ENCODE measurements at places on chromosomes 6 and 20.

DNA sequence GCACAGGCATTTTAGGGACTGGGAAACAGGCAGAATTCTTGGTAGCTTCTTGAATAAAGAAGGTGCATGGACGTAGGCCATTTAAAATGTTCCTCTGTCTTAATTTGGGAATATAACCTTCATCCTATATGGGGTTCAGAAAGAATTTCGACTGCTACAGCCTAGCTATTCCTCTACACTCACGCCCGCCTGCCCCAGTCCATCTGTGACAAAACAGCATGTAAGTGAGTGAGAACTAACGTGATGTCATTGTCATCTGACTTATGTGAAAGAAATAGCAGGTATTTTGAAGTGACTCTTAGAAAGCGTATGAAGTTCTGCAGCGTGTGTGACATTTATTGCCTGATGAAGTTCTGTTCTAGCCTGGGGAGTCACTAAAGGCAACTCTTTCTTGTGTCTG lies 52.2 kb upstream of the SLC22A1 start:
- DNase-seq: no peak

DNA sequence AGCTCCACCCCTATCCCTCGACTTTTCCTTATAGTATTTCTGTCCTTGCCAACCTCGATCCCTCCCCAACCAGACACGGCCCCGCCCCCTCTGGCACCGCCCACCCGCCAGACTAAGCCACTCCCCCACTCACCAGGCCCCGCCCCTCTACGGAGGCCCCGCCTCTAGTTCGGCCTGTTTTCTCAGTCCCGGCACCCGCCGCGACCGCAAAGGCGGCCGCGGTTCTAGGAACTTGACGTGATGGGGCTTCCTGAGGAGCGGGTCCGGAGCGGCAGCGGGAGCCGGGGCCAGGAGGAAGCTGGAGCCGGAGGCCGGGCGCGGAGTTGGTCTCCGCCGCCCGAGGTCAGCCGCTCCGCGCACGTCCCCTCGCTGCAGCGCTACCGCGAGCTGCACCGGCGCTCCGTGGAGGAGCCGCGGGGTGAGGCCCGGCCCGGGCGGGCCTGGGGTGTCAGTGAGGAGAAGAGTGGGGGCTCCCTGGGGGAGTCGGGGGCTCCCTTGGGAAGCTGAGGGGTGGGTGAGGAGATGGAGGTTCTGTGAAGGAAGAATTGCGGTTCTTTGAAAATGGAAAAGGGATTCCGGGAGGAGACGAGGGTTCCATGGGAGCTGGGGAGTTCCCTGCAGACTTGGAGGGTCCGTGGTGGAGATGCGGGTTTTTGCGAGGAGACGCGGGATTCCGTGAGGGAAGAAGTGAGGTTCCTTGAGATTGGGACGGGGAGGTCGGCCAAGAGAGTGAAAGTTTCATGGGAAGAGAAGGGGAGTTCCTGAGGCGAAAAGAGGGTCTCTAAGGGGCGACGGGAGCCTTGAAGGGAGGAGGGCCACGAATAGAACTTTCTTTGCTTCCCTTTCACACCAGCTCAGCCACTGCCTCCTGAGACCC lies at the start of gene ACSS2:
Gene ACSS2 (plus strand): TSS at position 207 of the 877 bp plus-strand sequence. CDS start 34 bp downstream, at position 241.
- DNase-seq: no peak

- DNase-seq: no peak
These were observed 62.6 kb upstream of the RPS6KA2 start for GRCh38 chr6:166689687-166690086.

DNA sequence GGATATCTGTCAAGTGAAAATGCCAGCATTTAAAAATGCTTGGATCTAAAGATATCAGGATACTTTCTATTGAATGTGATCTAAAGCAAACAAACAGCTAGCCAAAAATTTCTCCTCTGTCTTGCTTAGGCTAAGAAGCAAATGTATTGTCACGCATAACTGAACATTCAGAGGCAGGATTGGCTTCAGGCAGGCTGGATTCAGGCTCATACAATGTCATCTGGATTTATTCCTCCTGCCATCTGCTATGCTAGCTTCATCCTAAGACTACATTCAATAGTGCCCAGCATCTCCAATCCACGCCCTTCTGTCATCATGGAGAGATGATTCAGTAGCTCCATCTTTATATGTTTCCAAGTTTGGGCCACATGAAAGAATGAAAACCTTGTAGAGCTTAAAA lies 27.1 kb downstream of the PFDN4 start:
- no peak for DNase-seq

DNA sequence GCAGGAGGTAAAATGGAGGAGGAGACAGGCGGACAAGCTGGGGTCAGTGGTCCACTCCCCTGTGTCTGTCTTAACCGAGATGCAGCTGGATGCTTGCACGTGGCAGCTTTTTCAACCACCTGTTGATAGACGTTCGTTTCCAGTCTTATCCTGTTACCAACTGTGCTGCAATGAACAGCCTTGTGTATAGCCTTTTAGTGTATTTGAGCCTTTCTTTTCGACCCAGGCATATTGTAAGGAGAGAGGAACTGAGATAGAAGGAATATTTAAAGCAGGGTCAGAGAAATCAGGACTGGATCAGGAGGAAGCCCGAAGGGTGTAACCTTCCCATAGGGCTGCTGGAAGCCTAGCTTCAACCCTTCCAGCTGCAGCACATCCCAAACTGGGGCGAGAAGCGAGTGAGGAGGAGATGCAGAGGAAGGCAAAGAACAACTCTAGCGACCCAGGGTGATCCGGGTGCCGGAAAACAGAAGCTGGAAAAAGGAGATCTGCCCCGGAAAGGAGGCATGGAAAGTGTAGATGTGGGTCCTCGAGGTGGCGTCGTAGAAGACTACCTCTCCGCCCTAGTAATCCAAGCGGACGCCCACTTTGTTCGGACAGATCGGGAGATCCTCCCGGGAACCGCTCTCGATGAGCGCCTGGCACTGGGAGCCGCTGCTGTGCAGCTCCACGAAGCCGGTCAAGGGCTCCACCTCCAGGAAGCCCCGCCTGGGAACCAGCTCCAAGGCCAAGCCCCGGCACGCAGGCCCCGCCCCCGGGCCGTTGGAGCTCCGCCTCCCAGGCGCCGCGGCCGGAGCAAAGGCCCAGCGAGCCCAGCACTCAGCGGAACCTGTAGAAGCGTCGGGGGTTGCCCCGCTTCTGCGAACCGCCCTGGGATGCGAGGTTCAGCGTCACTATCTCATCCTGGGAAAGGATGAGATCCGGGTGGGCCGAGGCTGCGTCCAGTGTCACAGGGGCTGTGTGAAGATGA lies 11.2 kb downstream of the TRIM31 start:
- DNase-seq: peak; percentile 64

DNA sequence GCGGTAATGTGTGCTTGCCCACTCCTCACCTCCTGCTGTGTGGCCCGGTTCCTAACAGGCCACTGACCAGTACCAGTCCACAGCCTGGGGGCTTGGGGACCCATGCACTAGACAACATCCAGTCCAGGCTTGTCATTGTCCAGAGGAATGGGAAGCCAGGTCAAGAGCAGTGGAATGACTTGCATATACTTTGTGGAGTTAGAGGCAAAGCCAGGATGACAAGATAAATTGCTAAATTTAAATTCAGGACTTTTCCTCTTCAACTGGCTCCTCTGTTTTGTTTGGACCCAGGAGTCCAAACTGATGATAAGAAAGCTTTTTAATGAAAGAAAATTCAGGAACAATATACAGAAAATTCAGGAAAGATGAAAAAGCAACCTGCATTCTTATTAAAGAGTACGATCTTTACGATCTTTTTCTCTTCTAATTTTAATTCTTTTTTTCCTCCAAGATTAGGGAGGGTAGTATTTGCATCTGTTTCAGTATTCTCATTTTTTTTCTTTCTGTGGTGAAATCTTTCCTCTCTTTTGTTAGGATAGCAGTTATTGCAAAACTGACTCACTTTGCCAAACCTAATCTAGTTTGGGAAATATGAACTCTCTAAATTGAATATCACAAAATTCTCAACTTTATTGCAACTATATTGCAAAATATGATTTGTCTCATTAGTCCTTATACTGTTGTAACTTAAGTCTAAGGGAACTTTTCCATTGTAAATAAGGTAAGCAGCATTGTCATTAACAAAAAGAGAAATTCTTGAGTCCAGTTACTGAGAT lies 48.2 kb downstream of the DCBLD1 start:
- no peak for DNase-seq

DNA sequence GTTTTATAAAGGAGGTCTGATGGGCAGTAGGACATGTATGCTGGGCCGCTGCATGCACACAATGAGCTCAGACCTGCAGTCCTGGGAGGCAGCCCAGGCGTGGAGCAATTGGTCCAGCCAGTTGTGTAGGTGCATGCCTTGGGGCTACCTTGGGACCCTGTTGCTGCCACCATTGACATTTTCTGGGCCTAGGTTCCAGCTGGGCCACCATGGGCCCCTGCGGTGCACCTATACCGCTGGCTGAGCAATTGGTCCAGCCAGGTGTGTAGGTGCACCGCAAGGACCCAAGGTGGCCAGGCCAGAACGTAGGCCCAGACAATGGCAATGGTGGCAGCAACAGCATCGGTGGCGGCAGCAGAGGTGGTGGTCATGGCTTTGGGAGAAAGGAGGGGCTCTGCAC lies 143.9 kb downstream of the PXDC1 start:
- no peak for DNase-seq

DNA sequence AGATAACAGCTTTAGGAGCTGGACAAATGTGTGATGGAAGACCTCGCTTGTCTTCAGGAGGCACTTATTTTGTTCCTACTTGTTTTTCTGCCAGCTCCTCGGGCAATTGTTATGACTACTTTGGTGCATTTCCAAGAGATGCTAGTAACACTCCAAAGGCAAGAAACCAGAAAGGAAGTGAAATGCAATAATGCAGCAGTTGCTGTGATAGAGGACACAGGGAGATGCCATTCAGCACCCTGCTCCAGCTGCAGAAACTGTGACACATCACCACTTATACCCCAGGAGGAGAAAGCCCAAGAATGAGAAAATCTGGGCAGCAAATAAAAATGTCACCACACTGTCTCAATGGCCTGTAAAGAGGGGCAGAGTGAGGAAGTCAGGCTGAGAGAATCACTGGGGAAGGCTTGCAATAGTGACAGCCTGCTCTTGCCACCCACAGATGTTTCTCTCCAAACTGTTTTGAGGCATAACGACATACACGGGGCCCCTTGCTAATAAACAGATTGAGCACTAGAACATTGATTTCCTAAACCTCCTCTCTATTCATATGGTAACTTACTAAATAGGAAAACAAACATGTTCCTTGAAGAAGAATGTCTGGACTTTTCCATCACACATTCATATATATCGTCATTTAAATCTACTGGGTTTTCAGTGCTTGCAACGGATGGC lies 231.0 kb upstream of the PRND start:
- no peak for DNase-seq

GRCh38 chr6:157760589-157761330 lies 62.3 kb upstream of the SNX9 start:
- no peak for DNase-seq

DNA sequence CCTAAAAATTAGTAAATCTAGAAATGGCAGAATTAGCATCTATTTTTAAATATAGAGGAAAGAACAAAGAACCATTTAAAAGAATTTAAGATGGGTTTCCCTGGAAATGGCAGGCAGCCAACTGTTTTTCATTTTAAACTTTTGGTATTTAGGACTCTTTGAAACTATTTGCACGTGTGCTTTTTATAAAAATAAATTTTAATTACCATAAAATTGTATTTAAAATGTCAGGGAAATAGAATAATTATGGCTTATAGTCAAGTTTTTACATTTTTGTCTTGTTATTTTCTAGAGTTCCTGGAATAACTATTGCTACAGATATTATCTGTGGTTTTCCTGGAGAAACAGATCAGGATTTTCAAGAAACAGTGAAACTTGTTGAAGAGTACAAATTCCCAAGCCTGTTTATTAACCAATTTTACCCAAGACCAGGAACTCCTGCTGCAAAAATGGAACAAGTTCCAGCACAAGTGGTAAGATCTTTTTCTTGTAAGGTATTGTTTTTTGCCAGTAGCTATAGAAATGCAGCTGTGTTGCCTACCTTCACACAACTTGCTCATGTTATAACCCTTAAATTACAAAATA lies 528.7 kb upstream of the SOX4 start:
- no peak for DNase-seq

DNA sequence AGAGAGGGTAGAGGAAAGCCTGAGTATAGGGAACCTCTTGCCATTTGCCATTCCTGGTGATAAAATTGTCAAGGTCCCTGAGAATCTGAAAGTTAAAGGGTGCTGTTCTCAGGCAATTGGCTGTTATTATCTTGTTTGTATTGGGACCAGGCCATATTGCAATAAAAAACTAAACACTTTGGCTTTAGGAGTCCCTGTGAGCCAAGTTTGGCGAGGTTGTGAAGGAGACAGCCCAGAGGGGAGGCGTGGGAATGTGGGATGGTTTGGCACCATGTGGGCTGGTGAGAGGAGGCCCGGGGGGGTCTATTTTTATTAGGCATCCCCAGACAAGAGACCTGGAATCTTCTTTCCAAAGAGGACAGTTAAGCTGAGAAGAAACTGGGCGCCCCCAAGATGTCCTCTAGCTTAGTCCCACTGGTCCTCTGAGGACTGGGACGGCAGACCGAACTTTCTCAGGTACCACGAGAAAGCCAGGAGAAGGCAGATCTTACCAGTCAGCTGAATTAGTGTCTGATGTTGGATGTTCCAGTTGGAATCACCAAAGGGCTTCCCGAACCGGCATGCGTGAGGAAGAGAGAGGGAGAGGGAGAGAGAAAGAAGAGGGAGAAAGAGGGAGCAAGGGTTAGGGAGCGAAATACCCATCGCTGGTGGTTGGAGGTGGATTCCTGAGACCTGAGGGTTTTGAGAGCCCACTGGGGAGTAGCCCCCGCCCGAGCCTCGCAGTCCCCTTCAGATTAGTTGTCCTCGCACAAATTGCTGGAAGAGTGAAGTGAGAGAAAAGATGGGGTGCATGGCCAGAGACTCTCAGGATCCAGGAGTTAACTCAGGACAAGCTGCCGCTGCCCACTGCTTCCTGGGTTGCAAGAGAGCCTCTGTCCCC lies 24.4 kb downstream of the DYNLT1 start:
- no peak for DNase-seq

- DNase-seq: no peak
These were observed 546.1 kb upstream of the MAN1A1 start for GRCh38 chr6:119895626-119896025.

All from SW 1271 (cell line).